ENCODE measurements at places on chromosomes 5 and 9.
A peak's percentile ranks its signal among the peaks of the same experiment; 100 is the strongest.

DNA sequence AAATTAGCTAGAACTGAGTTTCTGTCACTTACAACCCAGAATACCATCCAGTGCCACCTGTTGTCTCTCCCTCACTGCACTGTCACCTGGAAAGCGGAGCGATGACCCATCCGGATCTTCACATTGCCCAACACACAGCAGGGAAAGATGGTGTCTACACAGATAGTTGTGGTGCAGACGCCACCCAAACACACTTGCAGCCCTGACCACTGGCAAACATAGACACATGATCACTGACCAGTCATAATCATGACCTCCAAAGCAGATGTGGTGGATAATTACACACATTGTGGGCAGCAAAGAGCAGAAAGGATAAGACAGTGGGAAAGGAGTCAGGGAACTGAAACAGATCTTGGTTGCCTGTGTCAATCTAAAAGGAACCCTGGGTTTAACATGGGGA lies 64.7 kb downstream of the GABBR2 start:
- DNase-seq: no peak

GRCh38 chr9:126375386-126375785 lies 48.8 kb downstream of the MVB12B start:
- DNase-seq: peak; percentile 16

DNA sequence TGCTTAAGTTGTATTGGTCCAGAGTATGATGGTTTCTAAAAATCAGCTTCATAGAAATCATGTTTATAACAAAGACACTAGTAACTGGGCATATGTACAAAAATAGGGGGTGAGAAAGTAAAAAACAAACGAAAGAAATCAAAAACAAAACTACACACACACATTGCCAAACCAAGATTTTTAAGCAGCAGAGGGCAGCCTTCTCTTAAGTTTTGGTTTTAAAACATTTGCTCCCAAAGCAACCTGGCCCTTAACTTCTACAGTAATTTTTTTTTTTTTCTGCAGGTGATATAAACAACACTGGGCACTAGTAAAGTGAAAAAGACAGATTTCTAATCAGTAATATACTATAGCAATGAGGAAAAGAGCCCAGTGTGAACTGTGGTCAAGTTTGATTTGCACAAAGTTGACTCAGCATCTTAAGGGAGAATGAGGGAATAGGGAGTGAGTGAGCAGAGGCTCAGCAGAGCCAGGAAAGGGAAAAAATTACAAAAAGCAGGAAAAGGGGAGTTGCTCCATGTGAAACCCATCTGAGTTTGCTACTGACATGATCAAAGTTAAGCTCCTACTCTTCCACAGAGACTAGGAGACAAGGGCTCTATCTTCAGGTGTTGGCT lies 13.4 kb upstream of the GAPT start:
- peak; percentile 20 for DNase-seq

DNA sequence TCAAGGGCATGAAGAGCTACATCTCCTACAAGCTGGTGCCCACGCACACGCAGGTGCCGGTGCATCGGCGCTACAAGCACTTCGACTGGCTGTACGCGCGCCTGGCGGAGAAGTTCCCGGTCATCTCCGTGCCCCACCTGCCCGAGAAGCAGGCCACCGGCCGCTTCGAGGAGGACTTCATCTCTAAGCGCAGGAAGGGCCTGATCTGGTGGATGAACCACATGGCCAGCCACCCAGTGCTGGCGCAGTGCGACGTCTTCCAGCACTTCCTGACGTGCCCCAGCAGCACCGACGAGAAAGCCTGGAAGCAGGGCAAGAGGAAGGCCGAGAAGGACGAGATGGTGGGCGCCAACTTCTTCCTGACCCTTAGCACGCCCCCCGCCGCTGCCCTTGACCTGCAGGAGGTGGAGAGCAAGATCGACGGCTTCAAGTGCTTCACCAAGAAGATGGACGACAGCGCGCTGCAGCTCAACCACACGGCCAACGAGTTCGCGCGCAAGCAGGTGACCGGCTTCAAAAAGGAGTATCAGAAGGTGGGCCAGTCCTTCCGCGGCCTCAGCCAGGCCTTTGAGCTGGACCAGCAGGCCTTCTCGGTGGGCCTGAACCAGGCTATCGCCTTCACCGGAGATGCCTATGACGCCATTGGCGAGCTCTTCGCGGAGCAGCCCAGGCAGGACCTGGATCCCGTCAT lies 1.4 kb downstream of the SNX18 start:
- DNase-seq: no peak

- DNase-seq: no peak
These were observed 173.5 kb downstream of the C5orf15 start for GRCh38 chr5:133794771-133795415.

Measured in fibroblast of pulmonary artery (primary cell).